GM12864 (cell line): ENCODE measurements at places on chromosomes 16 and 17.

GRCh38 chr16:76052725-76053124, 224.5 kb upstream of the CNTNAP4 start:
- DNase-seq = no peak

GRCh38 chr17:57456622-57457021, 200.3 kb downstream of the MSI2 start:
- DNase-seq = no peak

DNA sequence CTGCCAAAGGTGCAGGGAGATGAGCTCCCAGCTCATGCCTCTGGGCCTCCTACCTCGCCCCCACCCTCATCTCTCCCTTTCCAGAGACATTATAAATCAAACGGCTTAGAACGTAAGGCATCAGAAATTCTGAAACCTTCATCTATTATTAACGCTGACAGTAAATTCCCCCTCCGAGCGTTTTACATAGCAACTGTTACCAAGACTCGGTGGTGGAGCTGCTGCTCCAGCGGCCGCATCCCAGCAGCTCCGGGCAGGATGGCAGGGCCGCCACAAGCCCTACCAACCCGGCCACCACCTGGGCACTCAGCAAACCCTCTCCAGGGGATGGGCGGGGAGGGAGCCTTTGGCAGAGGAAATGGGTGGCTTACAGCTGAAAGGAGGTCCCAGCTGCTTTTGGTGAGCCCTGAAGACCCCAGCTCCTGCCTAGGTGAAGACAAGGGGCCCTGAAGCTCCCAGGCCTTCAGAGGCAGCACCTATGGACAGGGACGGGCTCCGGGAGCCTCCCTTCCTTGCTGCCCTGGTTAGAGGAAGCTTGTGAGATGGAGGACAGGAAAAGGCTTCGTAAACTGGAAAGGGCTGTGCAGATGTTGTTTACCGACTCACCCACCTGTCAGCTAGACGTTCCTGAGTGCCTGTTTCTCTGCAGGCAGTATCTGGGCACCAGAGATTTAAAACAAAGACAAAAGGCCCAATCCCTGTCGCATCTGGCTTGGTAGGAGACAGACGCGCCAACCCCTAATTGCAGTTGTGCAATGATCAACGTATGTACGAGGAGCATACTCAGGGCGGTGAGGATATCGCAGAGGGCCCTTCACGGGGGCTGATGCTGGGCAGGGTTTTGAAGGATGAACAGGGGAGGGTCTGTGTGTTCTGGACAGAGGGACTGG, 76.9 kb downstream of the RAI1 start:
- no peak for DNase-seq

DNA sequence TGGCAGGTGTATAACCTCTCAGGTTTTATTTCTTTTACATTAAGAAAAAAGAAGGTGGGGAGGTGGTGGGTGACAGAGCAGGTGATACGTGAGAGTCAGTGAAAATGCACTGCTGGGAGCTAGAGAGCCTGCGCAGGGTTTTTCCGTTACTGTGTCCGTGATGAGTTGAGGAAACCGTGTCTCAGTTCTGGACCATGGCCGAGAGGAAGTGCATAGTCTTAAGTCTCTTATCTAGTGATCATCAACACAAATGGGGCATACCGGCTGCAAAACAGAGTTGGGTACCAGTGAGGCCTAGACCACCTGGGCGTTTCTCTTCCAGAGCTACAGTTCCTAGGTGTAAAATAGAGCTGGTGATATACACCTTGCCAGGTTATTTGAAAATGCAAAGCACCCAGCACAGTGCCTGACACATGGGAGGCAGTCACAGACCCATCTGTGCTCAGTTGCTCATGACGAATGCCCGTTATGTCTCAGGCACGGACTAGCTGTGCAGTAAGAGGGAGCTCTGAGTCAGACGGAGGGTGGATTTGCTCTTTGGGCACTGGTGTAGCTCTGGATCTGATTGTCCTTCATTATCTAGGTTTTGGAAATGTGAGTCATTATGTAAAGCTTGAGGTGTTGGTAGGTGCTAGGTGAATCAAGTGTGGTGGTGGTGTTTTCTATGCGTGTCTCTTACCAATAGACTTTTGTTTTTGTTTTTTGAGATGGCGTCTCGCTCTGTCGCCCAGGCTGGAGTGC, 60.9 kb downstream of the RPTOR start:
- peak; percentile 73 for DNase-seq

DNA sequence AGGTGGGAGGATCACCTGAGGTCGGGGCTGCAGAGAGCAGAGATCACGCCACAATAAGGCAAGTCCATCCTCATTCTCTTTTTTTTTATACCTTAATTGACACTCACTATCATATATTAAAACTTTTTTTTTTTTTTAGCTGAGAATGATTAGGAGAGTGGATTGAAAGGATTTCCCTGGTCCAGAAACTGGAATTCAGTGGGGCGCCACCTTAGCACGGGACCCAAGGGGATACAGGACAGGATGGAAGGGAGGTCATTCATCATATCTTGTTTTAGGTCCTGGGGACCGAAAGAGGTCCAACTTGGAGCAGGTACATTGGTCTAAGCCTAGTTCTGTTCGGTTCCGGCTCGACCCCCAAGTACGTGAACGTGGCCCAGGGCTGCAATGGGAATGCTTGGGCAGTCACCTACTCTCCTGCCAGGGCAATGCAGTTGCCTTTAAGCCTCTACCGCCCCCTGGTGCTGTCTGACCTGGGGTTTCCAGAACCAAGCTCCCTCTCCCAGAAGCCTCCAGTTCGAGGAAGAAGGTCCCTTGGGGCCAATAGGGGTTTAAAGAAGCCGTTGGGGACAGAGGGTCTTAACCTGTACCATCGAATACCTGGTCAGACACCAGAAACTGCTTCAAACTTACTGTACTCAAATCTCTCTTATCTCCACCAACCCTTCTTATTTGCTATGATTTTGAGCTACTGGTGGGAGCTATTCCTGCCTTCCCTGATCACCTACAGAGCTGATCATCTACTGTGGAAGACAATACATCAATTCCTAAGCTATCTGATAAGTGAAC, 19.9 kb upstream of the GPATCH8 start:
- peak; percentile 54 for DNase-seq

DNA sequence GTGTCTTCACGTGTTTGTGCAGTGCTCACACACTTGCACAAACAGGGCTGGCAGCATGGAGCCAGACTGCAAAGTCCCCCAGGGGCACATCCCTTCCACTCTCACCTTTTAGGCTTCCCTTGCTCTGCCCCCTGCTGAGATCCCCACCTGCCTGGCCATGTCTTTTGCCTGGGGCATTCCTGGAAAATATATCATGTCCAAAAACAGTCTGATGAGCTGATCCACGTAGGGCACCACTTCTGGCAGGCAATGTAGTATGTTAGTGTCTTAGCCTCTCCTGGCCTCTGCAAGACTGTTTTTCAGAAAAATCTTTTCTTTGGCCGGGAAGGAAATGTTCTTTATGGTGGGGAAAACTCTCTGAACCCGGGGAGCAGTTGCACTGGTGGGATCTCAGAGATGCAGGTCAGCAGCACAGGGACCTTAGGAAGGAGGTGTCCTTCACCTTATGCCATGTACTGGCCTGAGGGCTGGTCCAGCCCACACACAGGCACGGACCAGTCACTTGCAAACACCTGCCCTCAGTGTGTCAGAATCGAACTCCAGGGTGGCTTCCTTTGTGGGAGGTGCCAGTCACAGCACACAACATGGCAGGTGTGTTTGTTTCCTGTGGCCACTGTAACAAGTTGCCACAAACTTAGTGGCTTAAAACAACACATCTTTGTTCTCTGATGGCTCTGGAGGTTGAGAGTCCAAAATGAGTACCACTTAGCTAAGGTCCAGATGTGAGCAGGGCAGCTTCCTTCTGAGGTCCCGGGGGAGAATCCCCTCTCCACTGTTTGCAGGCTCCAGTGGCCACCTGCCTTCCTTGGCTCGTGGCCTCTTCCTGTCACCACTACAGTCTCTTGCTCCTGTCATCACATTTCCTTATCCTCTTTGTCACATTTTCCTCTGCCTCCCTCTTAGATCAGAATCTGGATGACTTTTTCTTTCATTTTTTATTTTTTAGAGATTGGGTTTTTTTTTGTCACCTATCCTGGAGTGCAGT, 46.6 kb downstream of the MPRIP start:
- no peak for DNase-seq

DNA sequence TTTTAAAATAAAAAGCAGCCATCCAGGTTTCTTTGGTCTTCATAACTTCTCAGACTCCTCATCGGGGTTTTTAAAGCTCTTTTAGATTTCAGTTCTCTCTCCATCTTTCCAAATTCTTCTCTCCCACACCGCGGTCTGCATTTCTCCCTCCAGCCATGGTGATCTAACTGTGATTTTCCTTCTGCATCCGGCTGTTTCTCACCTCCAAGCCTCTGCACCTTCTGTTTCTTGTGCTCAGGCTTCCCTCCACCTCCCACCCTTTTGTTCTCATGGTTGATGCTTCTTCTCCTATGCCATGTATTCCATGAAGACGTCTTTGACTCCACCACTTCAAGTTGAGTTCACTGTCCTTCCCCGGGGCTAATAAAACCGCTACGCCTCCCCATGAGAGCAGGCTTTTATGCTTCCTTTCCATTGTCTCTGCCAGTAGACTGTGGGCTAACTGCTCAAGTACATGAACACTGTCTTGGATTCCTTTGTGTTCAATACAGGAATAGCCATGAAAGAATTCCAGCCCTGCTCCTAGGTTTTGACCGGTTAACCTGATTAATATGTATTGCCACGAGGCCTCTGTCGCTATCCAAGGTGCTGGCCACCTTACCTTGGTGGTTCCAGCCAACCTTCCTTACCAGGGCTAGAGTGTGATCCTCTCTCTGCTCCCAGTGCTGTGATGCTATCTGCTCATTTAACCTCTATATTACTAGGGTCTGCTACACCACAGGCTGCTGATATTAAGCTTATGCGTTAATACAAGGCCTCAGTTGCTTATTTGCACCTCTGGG, 625.1 kb downstream of the HS3ST4 start:
- DNase-seq = no peak

GRCh38 chr17:49191409-49191916, 18.9 kb downstream of the GNGT2 start:
- DNase-seq = peak; percentile 59

- no peak for DNase-seq
Observed at GRCh38 chr17:40846515-40847144, 20.4 kb downstream of the KRT12 start.
